ENCODE measurements at places on chromosomes 16 and 17.

DNA sequence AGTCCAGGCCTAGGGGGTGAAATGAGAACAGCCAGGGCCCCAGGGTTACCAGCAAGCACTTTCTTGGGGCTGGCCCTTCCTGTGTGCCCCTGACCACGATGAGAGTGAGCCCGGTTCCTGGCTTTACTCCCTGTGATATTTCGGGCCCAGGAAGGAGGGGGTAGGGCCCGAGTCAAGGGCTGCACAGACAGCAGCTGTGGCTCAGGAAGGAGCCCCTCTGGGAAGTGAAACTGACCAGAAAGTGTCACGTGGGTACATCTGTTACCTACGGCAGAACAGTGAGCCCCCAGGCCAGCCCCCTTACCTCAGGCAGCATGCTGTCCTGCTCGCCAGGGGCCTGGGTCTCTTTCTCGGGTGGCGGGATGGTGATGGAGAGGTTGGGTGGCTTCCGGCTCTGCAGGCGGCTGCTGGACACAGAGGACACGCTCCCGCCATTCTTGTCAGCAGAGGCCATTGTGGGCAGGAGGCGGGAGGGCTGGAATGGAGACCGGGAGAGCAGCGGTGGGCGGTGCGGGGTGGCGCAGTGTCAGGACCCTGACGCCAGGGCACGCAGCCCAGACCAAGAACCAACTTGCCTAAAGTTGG lies 13.8 kb downstream of the AANAT start:
- peak overlapping the region; percentile 99 for H3K27ac ChIP-seq
- H3K27me3 ChIP-seq, result no peaks in the 10 kb centered on the region
- H3K36me3 ChIP-seq, result peaks cover 2% of the 10 kb centered on the region

GRCh38 chr16:28326881-28327610 lies 34.7 kb downstream of the SBK1 start:
- no peak for DNase-seq
- no peaks in the 10 kb centered on the region for H3K4me1 ChIP-seq
- no peaks in the 10 kb centered on the region for H3K36me3 ChIP-seq
- H3K27ac ChIP-seq, result no peak overlapping the region

DNA sequence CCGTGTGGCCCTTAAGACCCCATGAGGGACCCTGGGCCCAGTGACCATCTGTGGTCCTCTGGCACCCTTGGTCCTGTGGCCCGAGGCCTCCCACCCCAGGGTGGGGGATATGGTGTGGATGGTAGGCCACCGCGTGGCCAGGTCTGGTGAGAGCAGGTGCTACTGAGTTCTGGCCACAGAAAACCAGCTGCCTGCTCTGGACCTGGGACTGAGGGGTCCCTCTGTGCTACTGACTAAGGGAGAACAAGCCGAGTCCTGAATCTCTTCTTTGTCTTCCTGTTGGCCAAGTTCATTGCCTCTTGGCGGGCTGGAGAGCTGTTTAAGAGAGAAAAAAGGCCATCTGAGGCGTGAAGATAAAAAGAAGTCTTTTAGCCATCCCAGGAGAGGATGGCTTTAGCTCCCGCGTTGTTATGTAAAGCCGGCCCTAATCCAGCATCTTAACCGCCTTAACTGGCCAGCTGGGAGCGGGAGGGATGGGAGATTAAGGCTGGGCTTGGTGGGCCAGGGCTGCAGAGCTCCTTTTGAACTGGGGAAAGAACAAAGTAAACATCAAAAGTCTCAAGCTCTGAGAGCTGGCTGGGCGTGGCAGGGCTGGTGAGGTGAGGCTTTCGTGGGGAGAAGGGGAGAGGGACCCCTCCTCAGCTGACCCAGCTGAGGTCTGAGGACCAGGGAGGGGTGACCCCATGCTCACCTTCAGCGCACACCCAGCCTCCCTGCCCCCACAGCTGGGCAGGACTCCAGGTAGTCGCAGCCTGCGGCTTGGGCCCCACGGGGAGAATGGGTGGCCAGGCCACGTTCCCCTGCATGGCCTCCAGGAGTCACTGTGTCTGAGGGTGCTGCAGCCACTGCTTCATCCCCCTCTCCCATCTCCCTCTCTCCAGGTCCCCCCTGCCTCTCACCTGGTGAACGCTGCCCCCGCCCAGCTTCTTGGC lies 62.4 kb downstream of the NKD1 start:
- H3K27me3 ChIP-seq, result no peaks in the 10 kb centered on the region
- H3K36me3 ChIP-seq, result no peaks in the 10 kb centered on the region
- no peak overlapping the region for H3K27ac ChIP-seq

DNA sequence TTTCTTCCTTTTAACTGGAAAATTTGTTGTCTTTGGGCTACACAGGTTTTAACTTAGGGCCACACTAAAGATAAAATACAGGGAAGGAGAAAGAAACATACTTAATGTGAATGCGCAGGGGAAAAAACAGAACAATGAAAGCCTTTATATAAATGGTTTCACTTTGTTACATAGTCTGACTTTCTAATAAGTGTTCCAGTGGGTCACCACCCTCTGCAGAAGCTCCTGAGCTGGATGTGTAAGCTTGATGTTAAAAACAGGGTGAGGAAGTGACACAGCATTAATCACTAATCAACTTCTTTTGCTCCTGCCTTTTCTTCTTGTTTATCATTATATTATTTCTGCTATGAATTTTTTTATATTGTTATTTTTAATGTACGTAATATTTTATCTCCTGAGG lies 445.6 kb upstream of the CA10 start:
- DNase-seq, result no peak
- H3K4me3 ChIP-seq, result no peak overlapping the region
- no peaks in the 10 kb centered on the region for H3K27me3 ChIP-seq
- H3K36me3 ChIP-seq, result no peaks in the 10 kb centered on the region

DNA sequence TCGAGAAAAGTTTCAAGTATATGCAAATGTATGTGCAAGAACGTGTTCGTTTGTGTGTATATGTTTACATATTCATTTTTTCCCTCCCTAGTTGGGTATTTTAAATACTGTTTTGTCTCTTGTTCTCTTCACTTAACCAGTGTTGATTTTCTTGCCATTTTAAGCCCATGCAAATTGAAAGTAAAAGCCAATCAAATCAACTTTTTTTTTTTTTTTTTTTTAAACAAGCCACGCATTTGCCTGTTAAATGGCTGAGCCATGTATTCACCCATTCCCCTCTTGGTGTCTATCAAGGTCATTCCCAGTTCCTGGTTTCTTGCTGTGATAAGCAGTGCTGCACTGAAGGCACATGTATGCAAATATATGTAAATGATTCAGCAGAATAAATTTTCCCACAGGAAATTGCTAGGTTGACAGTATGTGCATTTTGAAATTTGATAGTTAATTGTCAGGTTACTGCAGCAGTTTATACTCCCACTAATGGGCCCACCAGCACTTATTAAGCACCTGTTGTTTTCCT lies 12.2 kb downstream of the ABCC1 start:
- peaks cover 22% of the 10 kb centered on the region for H3K4me1 ChIP-seq
- peak overlapping the region; percentile 63 for H3K4me3 ChIP-seq
- 0 out of 2 replicates have a peak, but pooled peaks cover 3% of the 10 kb centered on the region for H3K36me3 ChIP-seq
- H3K27ac ChIP-seq, result peak overlapping the region; percentile 85
- DNase-seq, result peak; percentile 49

Data from GM12878 (cell line).